ENCODE measurements at places on chromosomes 1 and 21.
A peak's percentile ranks its signal among the peaks of the same experiment; 100 is the strongest.

DNA sequence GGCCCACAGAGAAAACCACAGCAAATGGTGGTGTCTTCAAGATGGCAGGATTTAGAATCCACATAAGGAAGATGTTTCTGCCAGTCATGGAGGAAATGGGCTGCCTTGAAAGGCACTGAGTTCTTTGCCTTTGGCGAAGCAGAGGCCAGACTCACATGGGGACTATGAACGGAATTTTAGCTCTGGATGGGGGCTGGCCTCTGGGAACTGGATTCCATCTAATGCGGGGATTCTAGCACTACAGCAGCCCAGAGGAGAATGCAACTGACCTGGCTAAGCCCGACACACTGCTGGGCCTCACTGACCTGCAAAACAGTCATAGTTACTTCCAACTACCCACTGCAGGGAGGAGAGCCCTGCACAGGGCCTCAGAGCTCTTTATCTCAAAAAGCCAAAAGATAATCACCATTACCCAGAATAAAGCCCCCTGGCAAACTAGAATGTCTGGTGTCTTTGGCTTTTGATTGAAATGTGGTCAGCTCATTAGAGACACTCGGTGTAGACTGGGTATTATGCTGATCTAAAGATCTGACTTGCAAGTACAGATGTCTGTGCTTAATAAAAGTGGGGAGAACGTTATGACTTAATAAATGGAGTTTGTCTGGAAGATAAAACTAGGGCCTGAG lies 11.6 kb downstream of the HCRTR1 start:
- DNase-seq = no peak

DNA sequence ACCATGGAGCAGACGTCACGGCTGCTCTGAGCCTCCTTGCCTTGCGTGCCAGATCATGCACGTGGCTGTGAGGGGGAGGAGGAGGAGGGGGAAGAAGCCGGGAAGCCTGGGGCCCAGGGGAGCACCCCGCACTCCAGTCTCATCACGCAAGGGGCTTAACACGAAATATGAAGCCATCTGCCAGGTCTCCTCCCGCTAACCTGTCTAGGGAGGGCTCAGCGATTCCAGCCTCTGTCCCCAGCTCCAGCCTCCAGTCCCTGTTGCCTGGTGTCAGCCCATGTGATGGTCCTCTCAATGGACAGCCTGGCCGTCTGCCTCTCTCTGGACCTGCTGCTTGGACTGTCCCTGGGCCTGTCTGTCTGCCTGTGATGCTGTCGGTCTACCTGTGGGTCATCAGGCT lies 22.5 kb upstream of the C1QA start:
- no peak for DNase-seq

GRCh38 chr1:211260141-211261107 lies 1.3 kb downstream of the RCOR3 start:
- DNase-seq = peak; percentile 65

- DNase-seq = peak; percentile 42
Observed at GRCh38 chr1:223228201-223228600, 85.2 kb upstream of the TLR5 start.

GRCh38 chr1:12618661-12618964 lies 603 bp upstream of the DHRS3 start:
- no peak for DNase-seq

GRCh38 chr1:57254022-57254421 lies 169.8 kb downstream of the DAB1 start:
- peak; percentile 60 for DNase-seq

DNA sequence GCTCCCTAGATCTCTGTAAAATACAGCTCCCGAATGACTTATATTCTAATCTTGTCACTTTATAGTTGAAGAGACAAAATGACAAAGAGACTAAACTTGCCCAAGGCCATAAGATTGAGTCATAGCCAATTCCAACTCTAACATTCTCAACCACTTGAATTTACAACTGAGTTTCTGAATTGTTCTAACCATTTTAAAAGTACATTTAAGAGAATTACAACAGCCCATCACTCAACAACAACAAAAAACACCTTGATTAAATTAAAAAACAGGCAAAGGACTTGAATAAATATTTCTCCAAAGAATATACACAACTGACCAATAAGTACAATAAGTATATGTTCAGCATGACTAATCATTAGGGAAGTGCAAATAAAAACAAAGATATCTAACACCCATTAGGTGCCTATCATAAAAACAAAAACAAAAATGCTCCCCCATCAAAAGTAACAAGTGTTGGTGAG lies 8.7 kb upstream of the ADCY10 start:
- DNase-seq = peak; percentile 41

DNA sequence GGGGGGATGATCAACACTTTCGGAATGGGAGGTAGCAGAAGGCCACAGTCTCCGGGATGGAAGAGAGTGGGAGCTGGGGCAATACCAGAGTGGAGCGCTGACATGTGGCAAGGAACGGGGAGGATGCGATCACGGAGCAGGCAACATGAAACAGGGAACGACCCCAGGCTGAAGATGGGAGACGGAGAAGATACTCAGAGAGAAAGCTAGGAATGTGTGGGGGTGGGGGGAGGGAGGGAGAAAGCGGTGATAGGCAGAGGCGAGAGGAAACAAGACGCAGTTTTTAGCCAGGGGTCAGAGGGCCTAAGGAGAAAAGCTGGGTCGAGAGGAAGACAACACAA lies 577 bp downstream of the RAB3GAP2 start:
- DNase-seq = peak; percentile 33

- DNase-seq = peak; percentile 96
Observed at GRCh38 chr21:31629972-31630711, 29.4 kb upstream of the SOD1 start.

DNA sequence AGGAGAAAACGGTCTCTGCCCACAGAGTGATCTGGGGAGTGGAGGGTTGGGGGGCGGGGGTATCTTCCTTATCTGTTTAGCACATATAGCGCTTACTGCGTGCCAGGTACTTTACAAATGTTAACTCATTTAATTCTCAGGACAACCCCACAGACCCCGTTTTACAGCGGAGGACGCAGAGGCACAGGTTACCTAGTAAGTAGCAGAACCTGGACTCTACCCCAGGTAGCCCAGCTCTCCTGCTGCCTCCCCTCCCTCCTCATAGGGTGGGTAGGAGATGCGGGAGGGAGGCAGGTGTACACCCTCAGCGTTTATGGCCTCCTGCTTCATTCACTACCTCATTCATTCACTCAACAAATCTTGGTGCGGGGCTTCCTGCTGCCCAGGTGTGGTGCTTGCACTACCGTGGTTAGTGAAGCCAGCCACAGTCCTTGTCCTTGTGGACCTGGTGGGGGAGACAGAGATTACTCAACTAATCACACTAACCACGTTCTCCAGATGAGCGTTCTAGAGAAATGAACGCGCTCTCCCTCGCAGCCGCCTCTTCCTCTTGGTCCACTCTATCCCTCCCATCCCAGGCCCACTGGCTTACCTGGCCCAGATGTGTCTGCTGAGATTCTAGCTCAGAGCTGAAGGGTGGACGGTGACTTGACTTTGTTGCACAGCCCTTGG lies 102.0 kb downstream of the IER5 start:
- peak; percentile 25 for DNase-seq

DNA sequence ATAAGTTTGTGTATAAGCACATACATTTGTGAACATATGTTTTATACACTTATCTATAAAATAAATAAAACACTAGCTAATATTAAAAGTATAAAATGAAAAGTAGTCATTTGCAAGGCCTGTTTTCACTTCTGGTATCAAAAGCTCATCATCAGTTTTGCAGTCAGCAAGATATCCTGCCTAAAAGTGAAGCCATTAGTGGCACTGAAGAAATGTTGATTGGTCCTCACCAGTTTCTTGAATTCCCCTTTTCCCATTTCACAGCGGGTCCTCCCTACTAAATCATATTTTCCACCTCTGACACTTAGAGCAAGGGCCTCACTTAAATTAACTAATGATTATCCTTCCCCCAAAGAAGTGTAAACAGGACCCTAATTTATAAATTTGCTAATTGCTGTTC lies 6.7 kb downstream of the TBX15 start:
- DNase-seq = no peak

DNA sequence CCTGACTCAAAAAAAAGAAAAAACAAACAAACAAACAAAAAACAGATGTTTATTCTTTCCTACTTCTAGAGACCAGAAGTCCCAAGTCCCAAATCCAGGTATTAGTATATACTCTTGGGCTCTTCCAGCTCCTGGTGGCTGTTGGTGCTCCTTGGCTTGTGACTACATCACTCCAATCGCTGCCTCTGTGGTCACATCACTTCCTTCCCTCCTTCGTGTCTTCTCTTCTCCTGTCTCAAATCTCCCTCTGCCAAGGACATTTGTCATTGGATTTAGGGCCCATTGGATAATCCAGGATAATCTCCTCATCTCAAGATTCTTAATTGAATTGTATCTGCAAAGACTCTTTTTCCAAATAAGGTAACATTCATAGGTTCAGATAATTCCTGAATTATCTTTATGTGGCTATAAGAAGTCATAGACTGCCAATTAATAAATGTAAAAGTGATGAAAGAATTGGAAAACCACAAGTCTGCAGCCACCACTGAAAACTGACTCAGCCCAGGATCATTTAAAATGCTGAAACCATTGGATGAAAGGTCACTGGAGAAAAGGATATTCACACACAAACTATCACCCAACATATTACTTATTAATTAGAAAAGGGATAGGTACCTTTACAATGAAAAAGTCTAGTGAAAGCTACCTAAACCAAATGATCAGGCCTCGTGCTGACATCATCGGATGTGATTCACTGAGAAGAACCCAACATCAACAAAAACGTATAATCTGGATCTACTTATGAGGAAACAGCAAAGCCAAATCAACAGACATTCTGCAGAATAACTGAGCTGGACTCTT lies 67.1 kb downstream of the ZNF281 start:
- peak; percentile 88 for DNase-seq

GRCh38 chr21:29342363-29342957 lies 43.7 kb downstream of the BACH1 start:
- DNase-seq = no peak

DNA sequence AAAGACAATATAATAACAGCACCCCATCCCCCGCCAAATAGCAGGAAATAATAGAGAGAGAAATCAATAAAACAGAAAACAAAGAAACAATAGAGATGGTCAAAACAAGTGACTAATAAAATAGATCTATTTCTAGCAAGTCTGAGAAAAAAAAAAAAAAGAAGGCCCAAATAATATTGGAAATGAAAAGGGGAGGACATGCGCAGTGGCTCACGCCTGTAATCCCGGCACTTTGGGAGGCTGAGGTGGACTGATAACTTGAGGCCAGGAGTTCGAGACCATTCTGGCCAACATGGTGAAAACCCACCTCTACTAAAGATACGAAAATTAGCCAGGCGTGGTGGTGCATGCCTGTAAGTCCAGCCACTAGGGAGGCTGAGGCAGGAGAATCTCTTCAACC lies 18.5 kb upstream of the HCRTR1 start:
- DNase-seq = no peak

GRCh38 chr1:202281316-202282024 lies 60.3 kb downstream of the UBE2T start:
- peak; percentile 81 for DNase-seq

GRCh38 chr1:182682406-182682805 lies 2.0 kb downstream of the RGS8 start:
- DNase-seq = no peak

DNA sequence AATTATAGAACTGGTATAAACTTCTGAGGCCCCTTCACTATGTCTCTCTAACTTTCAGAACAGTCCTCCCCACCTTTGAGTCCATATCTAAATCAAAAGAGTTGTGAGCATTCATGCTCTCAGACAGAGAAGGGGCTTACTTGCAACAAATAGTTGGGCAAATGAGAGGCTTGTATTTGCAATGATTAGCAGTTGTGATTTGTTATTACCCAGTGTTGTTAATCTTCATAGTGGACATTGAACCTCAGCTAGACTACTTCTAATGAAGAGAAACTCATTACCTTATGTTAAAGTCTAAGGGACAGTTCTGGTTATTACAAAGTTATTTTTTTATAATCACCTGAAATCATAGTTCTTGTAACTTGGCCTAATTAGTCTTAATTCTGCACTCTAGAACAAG lies 114.5 kb downstream of the RABGAP1L start:
- no peak for DNase-seq

DNA sequence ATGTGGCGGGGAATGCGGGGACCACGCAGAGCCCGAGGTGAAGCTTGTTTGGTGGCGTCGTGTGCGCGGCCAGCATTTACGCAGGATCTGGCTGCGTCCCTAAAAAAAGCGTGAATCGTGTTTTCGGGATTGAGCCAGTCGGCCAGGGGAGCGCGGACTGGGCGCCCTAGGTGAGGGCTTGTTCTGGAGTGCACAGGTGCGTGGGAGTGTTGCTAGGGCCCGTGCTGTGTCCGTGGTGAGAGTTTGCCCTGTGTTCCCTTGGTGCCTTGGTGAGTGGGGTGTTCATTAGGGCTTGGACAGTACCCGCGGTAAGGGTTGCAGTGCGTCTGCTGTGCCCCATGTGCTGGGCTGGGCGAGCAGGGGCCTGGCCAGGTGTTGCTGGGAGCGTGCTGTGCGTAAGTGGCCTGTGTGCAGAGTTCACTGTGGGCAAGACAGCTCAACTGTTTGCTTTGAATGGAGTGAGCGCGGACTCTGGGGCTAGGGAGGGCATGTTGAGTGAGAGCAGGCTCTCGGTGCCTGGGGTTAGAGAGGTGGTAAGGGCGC lies 673 bp downstream of the CD46 start:
- DNase-seq = peak; percentile 57

- DNase-seq = no peak
Observed at GRCh38 chr1:212495766-212496494, 63.2 kb downstream of the NENF start.

DNA sequence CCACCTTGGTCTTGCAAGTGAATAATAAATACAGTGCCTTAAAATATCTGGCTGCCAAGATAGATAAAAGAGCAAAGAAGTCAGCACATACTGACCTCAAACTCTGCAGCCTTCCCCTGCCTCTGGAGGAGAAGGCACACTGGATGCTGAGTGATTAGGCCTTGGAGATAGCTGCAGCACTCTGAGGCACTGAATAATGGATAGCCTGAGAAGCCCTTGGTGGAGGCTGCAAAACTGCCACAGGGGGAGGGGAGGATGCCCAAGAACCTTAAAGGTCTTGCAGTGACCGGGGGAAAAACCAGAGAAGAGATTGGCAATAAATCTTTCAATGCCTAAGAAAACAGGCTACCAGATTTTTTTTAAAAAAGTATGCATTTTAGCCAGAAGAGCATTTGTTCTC lies 167.4 kb upstream of the PRMT6 start:
- no peak for DNase-seq

GRCh38 chr1:241250465-241250864 lies 106.5 kb downstream of the RGS7 start:
- DNase-seq = no peak

Data from kidney tubule cell (primary cell).